ENCODE measurements at places on chromosomes 1 and 21.

GRCh38 chr21:33101300-33101911 is 31.5 kb downstream of the OLIG1 start:
- no peak for DNase-seq

GRCh38 chr1:91526496-91526895 is 25.8 kb downstream of the CDC7 start:
- DNase-seq, result no peak

GRCh38 chr21:33901412-33902288 is 14.0 kb downstream of the ATP5PO start:
- peak; percentile 35 for DNase-seq

- DNase-seq, result no peak
These were observed 109.1 kb downstream of the SLC45A1 start for GRCh38 chr1:8426996-8427395.

GRCh38 chr1:107549152-107549810 is 408.4 kb downstream of the NTNG1 start:
- no peak for DNase-seq

DNA sequence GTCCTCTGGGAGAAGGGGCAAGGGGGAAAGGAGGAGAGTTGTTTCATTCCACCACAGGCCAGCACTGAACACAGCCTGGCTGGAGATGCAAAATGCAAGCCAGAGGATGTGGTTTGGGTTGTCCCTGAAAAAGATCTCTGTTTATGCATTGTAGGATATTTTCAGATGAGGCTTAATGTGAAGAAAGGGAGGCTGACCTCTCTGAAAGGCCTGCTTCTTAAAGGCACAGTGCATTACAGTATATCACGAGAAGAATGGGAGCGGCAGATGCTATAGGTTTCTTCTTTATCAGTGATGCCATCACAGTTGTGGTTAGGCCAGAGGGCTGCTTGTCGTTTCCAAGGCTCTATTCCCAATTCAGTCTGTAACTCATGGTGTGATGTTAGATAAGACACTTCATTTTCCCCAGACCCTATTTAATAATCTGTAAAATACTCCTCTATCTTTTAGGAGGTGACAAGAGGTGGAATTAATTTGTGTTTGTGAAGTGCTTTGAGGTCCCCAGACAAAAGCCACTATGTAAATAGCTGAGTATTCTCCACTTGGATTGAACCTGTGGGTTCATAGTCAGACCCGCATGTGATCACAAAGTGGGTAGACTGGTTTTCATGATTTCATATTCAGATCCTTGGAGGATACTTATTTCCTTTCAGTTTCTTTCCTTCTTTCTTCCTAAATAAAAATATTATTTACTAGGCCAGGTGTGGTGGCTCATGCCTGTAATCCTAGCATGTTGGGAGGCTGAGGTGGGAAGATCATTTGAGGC is 76.5 kb upstream of the WDR26 start:
- DNase-seq, result no peak

- DNase-seq, result no peak
These were observed 26.6 kb upstream of the CD84 start for GRCh38 chr1:160605792-160606479.

- no peak for DNase-seq
These were observed 552.5 kb upstream of the ADAMTS5 start for GRCh38 chr21:27519361-27519760.

- no peak for DNase-seq
These were observed 4.9 kb downstream of the BCAN start for GRCh38 chr1:156646738-156647211.

GRCh38 chr1:182317611-182318161 is 73.9 kb downstream of the GLUL start:
- DNase-seq, result no peak

DNA sequence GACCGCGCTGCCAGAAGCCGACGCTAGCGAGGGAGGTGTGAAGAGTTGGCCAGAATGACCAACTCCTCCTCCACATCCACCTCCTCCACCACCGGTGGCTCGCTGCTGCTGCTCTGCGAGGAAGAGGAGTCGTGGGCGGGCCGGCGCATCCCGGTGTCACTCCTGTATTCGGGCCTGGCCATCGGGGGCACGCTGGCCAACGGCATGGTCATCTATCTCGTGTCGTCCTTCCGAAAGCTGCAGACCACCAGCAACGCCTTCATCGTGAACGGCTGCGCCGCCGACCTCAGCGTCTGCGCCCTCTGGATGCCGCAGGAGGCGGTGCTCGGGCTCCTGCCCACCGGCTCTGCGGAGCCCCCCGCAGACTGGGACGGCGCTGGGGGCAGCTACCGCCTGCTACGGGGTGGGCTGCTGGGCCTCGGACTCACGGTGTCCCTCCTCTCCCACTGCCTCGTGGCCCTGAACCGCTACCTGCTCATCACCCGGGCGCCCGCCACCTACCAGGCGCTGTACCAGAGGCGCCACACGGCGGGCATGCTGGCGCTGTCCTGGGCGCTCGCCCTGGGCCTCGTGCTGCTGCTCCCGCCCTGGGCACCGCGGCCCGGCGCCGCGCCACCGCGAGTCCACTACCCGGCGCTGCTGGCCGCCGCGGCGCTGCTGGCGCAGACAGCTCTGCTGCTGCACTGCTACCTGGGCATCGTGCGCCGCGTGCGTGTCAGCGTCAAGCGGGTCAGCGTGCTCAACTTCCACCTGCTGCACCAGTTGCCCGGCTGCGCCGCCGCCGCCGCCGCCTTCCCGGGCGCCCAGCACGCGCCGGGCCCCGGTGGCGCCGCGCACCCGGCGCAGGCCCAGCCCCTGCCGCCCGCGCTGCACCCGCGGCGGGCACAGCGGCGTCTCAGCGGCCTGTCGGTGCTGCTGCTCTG is 1.2 kb downstream of the GPR88 start:
- DNase-seq, result no peak

DNA sequence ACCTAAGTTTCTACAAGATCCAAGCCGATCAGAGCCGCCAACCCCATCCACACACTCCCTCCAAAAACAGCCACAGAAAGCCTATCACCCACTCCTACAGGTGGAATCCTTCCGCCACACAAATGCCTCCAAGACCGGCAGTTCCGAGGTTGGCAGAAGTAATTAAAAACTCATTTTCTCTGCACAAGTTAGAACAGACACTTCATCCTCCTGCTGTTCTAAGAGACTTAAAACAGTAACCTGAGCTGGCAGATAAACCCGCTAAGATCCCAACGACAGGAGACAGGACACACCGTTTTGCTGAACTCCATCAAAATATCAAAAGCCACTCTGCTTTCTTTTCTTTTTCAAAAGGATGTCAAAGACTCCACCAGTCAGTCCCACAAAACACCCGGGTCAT is 2.8 kb downstream of the SSBP3 start:
- no peak for DNase-seq

GRCh38 chr1:181482521-181483284 is 614 bp upstream of the CACNA1E start:
- no peak for DNase-seq

DNA sequence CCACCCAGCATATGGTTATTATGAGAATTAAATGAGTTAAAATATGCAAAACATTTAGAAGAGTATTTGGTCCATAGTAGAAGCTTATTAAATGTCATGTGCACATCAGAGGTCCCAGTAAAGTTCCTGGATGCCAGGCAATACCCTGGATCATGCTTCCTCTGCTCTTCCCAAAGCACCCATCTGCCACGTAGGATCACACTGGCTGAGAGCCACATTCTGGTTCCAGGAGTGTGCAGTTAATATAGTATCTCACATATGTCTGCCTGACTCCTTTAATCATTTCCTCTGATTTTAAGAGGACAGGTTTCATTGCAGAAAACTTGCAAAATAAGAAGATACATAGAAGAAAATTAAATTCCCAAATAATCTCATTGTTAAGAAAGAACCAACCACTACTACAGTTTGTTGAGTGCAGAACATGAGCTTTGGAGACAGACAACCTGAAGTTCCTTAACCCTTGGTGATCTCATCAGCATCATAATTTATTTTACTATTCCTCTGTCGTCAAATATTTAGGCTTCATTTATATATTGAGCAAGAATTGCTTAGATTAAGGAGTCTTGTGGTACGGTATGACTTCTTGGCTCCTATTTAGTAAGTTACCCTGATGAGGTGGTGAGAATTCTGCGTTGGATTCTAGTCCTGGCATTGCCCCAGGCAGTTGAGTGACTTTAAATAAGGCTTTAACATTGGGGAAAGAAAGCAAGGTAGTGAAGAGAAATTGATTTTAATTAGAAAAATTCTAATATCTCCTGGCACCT is 12.3 kb downstream of the SGIP1 start:
- no peak for DNase-seq

DNA sequence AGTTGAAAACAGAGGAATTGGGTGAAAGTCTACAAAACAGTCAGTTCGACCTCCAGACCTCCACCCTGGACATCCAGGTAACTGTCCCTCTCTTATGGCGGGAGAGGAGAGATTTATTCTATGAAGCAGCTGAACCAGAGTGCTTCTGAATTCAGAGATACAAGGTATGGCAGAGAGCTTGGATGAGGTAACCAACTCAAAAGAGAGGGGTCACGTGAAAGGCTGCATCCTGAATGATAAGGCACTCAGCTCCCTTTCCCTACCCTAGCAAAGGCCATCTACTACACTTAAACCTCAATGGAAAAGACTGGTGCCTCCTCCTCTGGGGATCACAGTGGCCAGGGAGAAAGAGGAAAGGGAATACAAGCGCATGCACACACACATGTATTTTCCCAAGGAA is 88.4 kb upstream of the KCNA3 start:
- DNase-seq, result no peak

DNA sequence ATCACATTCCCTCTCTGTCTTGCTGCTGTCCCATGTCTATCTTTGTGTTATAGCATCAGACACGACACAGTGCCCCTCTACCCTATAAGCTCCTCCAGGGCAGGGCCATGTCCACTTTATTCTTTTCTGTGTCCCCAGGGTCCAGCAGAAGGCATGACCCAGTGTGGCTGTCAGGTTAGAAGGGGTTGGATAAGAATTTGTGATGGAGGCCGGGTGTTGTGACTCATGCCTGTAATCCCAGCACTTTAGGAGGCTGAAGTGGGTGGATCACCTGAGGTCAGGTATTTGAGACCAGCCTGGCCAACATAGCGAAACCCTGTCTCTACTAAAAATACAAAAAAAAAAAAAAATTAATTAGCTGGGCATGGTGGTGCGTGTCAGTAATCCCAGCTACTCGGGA is 26.3 kb upstream of the RNF19B start:
- no peak for DNase-seq

DNA sequence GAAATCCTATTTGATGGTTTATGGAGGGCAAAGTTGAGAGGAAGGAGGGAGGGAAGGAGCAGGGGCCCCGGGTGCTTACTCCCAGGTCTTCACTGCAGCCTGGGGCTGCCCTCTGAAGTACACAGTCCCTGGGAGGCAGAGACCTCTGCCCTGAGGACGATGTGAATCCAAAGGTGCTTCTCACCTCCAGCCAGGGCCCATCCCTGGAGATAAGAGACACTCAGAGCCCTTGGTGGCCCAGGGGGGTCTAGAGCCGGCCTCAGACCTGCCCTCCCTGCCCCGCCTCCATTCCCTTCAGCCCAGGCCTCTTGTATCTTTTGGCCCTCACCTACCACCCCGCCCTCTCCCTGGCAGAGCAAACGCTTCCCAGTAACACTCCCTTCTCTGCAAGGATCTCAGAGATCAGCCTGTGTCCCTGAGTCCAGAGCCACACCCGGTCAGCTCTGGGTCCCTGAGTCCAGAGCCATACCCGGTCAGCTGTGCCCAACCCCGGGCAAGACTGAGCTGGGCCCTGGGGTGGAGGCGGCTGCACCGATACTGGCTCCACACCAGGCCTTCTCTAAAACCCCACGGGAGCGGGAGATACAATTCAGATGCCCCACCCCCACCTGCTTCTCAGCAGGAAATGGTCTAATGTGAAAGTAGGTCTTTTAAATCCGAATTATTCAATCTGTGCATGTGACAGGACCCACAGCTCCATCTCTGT is 3.6 kb upstream of the GNB1 start:
- DNase-seq, result no peak

- DNase-seq, result no peak
These were observed 55.2 kb upstream of the COG2 start for GRCh38 chr1:230587061-230587460.

DNA sequence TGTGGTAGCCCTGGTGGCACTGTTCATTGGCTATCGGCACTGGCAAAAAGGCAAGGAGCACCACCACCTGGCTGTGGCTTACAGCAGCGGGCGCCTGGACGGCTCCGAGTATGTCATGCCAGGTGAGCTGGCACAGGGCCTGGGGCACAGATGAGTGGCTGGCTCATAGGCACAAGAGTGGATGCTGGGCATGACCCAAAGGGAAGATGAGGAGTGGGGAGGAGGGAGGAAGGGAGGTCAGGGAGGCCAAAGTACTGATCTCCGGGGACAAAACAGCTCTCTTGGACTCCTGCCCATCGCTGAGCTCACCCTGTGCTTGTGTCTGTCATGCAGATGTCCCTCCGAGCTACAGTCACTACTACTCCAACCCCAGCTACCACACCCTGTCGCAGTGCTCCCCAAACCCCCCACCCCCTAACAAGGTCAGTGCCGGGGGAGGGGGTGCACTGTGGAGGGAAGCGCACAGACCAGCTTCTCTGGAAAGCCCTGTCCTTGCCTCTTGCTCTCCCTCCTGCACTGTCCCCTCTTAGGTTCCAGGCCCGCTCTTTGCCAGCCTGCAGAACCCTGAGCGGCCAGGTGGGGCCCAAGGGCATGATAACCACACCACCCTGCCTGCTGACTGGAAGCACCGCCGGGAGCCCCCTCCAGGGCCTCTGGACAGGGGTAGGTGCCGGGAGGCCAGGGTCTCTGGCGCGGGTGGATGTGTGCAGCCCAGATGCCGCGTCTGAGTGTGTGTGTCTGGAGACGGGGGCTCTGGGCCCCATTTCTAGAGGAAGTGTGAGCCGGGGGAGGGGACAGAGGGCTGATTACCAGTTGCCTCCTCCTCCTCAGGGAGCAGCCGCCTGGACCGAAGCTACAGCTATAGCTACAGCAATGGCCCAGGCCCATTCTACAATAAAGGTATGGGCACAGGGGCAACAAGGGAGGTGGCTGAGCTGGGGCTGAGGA is 7.3 kb upstream of the LRRC71 start:
- DNase-seq, result no peak
